ENCODE measurements at places on chromosomes 13 and 19.
A peak's percentile ranks its signal among the peaks of the same experiment; 100 is the strongest.

GRCh38 chr19:23699521-23699860 is 12.5 kb upstream of the ZNF675 start:
- DNase-seq: no peak

GRCh38 chr13:60590800-60591747 is 194.1 kb downstream of the TDRD3 start:
- DNase-seq: no peak

DNA sequence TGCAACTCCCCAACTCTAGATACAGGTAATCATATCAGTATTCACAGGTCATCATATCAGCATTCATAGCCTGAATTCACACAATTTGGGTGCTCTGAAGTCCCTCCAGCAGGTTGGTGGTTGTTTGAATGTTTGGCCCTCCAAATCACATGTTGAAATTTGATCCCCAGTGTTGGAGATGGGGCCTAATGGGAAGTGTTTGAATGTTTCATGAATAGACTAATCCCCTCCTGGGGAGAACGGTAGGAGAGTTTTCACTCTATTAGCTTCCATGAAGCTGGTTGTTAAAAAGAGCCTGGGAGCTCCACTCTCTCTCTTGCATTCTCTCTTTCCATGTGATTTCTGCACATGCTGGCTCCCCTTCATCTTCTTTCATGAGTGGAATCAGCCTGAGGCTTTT is 288.6 kb upstream of the PCDH9 start:
- DNase-seq: no peak

DNA sequence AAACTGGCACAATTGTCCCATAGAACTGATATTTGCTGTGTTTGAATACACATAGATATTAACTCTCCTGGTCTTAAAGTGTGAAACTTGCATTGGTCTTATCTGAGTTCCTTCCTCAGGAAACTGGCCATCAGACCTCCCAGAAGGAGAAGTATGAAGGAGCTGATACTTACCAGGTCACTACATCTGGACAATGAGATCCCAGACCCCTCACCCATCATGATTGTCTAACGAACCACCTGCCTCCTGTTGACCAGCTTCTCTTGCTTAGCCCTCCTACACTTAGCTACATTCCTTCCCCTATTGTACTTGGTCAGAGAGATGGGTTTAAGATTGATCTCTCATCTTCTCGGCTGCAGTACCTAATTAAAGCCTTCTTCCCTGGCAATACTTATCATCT is 413.3 kb downstream of the KCTD12 start:
- DNase-seq: no peak

DNA sequence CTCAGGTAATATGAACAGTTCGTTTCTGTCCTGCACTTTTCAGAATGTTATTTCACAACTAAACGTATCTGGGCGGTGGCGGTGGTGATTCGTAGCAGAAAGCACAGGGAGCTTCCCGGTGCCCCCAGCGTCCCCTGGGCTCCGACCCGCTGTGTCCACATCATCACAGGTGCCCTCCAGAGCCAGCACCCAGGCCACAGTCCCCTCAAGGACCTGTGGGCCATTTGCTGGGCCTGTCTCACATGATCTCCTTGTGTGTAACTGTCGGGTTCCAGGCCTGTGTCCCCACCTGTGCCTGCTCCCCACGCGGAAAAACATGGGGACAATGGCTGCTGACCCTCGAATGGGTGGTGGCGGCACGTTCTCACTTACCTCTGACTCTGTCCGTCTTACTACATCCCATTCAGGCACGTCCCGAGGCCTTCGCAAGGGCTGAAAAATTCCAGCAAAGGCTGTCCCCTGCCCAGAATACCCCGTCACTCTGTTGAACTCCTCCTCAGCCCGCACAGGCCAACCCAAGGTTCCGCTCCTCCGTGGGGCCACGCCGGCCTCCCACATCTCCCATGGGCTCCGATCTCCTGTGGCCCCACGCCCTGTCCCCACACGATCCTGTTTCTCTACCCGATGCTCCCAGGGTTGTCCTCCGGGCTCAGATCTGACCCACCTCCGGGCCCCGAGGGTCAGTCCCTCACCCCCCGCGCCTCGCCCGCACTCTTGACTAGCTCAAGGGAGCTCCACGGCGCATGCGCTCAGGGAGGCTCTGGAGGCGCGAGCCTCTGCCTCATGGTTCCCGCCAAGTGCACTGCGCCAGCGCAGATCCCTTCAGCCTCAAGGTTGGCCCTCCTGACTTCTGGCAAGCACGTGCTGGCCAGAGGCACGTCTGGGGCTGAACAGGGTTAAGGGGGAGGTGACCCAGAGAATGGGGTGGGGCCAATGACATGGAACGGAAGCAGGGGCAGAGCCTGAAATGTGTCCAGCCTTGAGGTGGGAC is 21.2 kb downstream of the DEDD2 start:
- DNase-seq: no peak

- no peak for DNase-seq
Observed at GRCh38 chr13:106424805-106425204, 110.7 kb downstream of the EFNB2 start.

GRCh38 chr19:41427647-41428480 is 690 bp upstream of the B3GNT8 start:
- DNase-seq: peak; percentile 40

GRCh38 chr13:45951724-45952123 is 100.2 kb upstream of the SIAH3 start:
- DNase-seq: no peak

DNA sequence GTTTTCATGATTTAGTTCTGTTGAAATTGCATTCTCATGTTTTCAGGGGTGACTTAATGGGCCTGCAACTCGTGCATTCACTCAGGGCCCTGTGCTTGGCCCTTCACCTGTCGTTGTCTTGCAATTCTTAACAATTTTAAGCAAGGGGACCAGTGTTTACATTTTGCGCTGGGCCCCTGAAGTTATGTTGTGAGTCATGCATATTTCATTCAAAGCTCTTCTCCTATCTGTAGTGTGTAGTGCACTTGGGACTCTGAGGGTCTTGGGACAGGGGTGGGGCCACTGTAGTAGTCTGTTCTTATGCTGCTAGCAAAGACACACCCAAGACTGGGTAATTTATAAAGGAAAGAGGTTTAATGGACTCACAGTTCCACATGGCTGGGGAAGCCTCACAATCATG is 211.2 kb upstream of the RXFP2 start:
- DNase-seq: no peak

GRCh38 chr19:46221981-46222610 is 7.4 kb upstream of the IGFL1 start:
- no peak for DNase-seq
